Stimulated activated CD4-positive, alpha-beta T cell treated with anti-CD3 and anti-CD28 coated beads, Interleukin-12 subunit alpha, Interleukin-12 subunit beta, amount 100 ng/mL, for 48 hours (primary cell): ENCODE measurements at places on chromosomes 1 and 21.

DNA sequence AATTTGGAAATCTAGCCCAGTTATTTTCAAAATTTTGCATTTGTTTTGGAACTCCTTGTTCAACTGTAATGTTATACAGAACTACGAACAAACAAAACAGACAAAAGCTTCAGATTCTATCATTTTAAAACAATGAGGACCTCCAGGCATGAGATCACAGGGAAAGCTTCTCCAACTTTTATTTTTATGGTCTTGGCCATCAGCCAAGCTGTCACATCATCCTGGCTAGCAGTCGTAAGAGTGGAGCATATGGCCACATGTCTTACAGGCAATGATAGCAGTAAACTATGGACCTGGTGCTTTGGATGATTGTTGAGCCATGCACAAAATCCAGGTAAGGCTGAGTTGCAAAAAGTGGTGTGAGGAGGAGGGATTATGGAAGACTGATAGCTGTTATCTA lies 299.6 kb downstream of the LMX1A start:
- no peak for DNase-seq

- no peak for DNase-seq
Observed at GRCh38 chr1:160978510-160978927, 23.9 kb upstream of the ITLN2 start.

DNA sequence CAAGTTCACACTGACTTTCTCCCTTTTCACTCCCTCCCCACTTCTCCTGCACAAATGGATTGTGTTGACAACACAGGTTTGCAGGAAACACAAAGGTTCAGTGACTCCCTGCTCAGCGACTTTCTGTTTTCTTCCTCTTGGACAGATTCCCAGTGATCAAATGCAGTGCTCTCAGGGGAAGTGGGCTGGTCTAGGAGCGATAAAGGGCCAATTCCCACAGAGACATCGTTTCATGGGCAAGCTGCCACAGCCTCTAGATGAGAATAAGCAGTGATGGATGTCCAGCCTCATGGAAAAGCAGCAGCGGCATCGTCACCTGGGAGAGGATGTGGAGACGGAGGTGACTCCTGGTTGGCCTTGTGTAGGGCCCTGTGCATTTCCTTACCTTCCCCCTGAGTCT lies 30.6 kb downstream of the FYB2 start:
- no peak for DNase-seq

DNA sequence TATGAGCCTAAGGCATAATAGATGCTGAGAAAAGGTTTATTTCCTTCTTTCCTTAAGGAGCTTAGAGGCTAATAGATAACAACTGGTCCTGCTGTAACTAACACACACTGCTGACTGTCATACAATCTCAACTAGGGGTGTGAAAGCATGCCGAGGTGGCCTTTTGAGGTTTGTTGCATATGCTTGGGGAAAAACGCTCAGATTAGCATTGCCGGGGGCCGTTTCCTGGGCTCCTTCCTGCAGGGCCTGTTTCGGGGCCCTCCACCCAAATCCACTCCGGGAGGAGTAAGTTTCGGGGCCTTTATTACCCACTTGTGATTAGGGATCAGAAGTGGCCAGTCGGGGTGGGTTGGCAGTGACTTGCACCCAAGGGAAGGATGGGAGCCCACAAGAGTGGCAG lies 27.2 kb upstream of the RCSD1 start:
- DNase-seq: no peak

DNA sequence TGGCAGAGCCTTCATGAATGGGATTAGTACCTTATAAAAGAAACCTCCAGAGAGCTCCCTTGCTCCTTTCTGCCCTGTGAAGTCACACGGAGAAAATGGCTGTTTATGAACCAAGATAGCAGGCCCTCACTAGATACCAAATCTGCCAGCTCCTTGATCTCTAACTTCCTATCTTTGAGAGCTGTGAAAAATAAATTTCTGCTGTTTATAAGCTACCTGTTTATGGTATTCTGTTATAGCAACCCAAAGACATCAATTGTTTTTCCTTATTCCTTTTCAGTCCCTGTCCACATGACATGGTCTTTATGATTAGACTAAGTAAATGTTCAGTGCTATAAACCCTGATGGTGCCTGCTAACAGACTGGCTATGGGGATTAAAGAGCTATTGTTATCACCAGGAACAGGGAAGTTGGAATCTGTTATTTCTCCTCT lies 9.7 kb upstream of the STIL start:
- DNase-seq: no peak

DNA sequence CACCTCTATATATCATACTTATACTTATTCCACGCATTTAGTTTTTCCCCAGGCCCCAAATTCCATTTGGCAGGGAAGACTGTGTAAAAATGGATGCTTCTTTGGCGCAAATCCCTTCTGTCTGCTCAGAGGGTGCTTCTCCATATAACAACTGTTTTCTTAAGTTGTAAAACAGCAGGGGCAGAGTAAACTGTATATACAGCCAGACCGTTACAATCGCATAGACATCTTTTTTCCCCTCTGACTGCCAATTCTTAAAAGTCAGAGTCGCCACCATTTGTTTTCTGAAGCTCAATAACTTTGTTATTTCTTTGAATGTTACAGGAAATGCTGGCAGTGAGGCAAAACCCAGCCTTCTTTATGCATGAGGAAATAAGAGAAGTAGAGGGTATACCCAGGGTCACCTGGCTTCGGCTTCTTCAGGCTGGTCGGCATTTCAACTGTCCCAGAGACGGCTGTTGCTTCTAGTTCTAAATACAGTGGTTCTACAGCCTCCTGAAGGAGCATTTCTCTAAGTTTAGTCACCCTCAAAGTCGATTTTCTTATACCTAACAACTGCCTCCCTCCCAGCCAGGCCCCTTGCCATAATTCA lies 188.4 kb downstream of the CLIC6 start:
- DNase-seq: no peak
